ENCODE measurements at places on chromosomes 16 and 17.

GRCh38 chr16:56373003-56373402, 52.3 kb downstream of the AMFR start:
- DNase-seq, result no peak

GRCh38 chr16:75244225-75244809, 7.1 kb downstream of the BCAR1 start:
- DNase-seq, result no peak

DNA sequence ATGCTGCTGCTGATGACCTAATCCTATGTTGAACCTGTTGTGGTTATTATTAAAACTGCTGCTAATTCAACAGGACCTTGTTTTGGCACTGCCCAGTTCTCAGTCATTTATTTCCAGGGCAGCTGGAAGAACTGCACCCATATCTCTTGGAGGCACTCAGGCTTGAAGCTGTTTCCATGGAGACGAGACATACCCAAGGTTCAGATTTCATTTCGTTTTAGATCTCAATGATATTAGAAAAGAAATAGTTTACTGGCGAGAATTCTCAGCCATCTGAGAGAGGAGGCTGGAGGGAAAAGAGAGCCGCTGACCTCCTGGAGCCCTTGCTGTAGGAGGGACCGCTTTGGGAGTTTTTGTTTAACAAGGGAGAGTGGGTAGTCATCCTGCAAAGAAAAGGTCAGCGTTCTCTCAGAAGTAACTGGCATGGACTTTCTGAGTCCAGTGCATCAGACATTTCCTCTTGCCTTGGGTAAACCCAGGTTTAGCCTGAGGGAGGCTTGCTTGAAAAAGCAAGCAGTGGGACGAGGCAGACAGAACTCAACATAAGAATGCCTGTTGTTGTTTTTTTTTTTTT, 75.4 kb downstream of the YPEL2 start:
- DNase-seq, result peak; percentile 80

DNA sequence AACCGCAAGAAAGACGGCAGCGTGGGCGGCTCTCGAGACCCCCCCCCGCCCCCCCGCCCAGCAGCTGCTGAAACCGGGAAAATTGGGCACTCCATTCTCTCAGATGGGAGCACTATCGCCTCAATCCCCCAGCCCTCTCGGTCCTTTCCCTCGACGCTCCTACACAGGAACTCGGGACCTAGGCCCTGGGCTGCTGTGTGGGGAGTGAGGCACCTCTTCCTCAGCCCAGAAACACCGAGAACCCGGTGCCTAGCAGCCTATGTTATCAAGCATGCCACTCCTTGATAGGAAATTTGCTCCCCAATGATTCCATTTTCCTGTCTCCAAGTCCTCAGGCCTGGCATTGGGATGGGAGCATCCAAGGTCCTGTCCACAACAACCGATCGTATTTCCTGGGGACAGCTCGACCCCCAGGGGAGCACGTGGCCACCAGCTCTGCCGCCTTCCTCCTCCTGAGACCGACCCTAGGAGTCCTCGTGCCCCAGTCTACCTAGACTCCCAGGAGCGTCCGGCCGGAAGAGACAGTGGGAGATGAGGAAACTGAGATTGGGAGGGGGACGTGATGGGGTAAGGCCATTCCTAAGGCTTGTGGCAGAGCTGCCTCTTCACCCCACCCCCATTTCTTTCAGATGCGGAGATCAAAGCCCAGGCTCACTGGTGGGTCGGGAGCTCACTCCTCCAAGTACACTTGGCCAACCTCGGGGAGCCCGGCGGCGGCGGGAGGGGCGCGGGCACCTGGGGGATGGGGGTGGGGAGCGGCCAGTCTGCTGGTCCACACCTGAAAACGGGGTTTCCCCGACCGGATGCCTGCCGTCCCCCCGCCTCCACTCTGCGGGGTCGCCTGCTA, 17.5 kb upstream of the CBX8 start:
- no peak for DNase-seq

- DNase-seq, result no peak
Observed at GRCh38 chr16:31127182-31127581, 8.3 kb downstream of the PRSS8 start.

GRCh38 chr16:63385714-63386432, 1349.6 kb upstream of the CDH8 start:
- DNase-seq, result no peak

DNA sequence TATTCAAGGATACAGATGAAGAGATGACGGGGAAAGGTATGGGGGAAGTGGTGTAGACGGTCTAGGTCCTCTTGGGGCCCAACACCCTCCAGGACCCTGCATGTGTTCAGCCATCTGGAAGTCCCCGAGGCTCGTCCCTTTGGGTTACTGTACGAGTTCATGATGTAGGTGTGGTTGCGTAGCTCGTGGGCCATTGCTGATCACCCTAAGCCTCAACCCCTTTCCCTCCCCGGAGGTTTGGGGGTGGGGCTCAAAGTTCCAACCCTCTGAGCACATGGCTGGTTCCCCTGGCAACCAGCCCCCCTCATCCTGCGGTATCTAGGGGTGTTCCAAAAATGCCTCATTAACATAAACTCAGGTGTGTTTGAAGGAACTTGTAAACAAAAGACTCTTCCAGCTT, 98.8 kb upstream of the METRNL start:
- no peak for DNase-seq

GRCh38 chr17:57319806-57320205, 63.5 kb downstream of the MSI2 start:
- no peak for DNase-seq

DNA sequence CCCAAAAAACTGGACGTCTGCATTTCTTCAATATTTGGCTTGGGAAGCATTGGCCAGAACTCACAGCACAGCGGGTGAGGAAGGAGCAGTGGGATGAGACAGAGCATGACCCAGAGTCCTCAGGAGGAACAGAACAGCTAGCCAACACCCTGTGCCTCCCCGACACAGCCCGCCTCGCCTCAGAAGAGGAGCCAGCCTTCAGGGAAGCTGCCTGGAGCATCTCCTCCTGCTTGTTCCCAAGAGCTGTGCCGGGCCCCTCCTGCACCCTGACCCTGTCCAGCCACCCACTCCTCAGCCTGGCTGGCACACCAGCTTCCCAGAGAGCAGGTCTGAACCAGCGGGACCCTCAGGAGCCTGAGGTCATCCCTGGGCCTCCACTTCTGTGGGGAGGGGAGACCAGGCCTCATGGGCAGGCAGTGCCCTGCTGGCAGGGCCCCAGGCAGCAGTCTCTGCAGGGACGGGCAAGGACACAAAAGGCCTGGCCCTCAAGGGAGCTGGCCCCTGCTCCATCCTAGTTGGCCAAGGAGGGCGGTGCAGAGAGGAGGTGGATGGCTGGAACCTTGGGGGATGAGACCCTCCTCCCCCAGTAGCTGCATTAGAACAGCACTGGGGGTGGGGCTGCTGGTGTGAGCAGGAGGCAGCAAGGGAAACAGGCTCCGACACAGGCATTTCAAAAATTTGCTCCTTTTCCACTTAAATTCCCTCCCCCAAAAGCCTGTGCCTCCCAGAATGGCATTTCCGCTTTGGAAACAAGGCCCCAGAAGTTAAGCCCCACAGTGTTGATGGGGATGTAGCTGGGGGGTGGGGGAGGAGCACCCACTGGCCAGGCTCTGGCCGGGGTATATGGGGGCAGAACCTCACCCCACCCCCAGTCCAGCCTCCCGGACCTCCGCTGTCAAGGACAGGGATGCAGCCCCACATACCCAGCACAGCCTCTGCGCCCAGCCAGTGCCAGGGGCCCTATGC, 1.8 kb upstream of the BCAR1 start:
- no peak for DNase-seq

- peak; percentile 14 for DNase-seq
Observed at GRCh38 chr17:4249452-4250029, 14.2 kb downstream of the ANKFY1 start.

GRCh38 chr16:48384520-48385252, 527 bp downstream of the SIAH1 start:
- peak; percentile 87 for DNase-seq

- DNase-seq, result no peak
Observed at GRCh38 chr16:964356-965035, 6.3 kb downstream of the LMF1 start.

GRCh38 chr17:61562287-61562686, 28.7 kb downstream of the NACA2 start:
- DNase-seq, result no peak

GRCh38 chr16:180101-180675, at the start of gene HBQ1:
Gene HBQ1, plus strand, starts transcription at chr16:180459. Its CDS starts 28 bp downstream, at chr16:180487.
- DNase-seq, result peak; percentile 56

DNA sequence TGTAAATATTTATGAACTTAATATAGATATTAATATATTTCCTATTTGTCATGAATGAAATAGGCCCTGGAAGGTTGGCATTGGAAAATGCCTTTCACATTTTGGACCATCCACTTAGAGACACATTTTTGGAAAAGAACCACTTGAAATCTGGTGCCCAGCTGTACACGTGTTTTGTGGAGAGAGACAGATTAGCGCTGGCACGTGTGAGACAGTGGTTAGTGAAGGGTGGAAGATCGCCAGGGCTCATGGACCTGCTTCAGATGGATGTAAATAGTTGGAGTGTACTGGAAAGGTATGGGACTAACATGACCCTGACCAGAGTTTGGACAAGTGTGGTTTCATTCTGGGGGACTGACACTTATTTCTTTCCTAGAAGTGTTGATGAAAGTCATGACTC, 222.9 kb downstream of the PRKCA start:
- DNase-seq, result no peak

GRCh38 chr17:7478276-7479212, 887 bp downstream of the ZBTB4 start:
- peak; percentile 40 for DNase-seq

Measured in NCI-H1417 (cell line).